ENCODE measurements at places on chromosomes 16 and 17.

GRCh38 chr16:67780847-67781564 is 25.4 kb downstream of the RANBP10 start:
- no peak for DNase-seq

DNA sequence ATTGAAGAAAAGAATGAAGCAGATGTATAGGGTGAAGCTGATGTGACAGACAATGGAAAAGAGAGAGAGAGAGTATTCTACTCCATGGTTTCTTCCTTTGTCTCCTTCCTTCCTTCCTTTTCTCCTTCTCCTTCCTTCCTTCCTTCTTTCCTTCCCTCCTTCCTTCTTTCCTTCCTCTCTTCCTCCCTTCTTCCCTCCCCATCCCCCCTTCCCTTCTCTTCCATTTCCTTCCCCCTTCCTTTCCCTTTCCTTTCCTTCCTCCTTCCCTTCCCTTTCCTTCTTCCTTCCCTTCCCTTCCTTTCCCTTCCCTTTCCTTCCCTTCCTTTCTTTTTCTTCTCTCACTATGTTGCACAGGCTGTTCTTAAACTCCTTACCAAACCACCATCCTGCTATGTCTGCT is 55.7 kb upstream of the GPR139 start:
- no peak for DNase-seq

- DNase-seq: no peak
These were observed 311.4 kb upstream of the GOT2 start for GRCh38 chr16:59045501-59045900.

- DNase-seq: no peak
These were observed 77.6 kb upstream of the FOXF1 start for GRCh38 chr16:86432691-86433090.

GRCh38 chr16:72542102-72542501 is 370.1 kb upstream of the PMFBP1 start:
- DNase-seq: no peak

GRCh38 chr16:64061621-64062020 is 1060.2 kb downstream of the CDH11 start:
- DNase-seq: no peak

GRCh38 chr16:68995011-68995504 is 110.4 kb upstream of the HAS3 start:
- DNase-seq: no peak

- DNase-seq: no peak
These were observed 93.6 kb downstream of the CYLD start for GRCh38 chr16:50835358-50836060.

GRCh38 chr17:66692421-66692690 is 142.6 kb upstream of the CACNG5 start:
- DNase-seq: no peak

DNA sequence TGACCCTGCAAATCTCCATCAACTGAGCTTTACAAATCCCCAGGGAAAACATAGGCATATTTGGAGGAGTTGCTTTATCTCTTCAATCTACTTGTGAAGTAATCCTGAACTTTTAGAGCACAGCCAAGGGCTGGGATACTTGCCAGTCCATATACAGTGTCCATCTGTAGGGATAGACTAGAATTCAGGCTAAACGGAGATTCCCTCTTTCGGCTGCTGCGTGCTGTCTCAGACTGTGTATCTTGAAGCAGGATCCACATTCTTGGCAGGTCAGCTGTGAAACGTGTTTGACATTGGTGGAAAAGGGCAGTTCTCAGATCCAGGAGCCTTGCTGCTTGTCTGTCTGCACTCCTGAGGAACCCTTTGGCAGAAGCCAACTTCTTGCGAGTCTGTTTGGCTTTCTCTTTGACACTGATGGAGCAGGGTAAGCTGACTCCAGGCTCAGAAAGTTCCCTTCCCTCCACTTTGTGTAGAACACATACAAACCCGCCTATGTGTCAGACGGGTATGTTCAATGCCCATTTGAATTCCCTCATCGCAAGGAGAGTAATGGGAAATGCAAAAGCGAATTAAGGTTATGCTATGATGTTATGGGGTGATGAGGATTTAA is 221.8 kb downstream of the MAP2K4 start:
- DNase-seq: no peak

DNA sequence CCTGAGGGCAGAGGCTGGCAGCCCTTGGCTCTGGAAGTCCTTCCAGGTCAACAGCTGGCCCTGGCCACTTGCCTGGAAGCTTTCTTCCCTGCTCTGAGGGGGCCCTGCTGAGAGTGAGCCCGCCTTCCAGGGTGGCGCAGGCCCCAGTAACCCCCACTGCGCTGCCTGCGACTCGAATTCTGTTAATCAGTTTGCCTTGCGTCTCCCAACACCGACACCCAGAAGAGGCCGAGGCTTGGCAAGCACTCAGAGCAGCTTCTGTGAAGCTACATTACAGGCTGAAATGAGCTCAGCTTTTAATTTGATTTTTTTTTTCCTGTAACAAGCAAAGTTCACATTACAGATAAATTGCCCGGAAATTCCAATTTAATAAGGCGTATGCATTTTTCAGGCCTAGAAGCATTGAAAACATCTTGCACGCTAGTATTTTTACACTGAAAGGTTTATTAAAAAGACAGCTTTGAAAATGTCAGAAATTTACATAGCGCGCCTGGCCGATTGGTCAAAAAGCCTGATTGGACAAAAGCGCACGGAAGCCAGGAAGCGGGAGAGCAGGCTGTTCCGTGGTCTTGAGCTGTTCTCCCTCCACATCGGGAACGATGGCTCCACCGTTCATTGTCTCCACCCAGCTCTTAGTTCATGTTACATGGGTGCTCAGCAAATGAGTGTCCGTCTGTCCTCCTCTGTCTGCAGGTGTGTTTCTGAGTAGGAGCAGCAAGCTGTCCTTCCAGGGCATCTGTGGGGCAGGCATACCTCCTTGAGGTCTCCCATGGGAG is 65.5 kb upstream of the HSBP1 start:
- peak; percentile 7 for DNase-seq

- no peak for DNase-seq
These were observed 8.5 kb downstream of the CACNG1 start for GRCh38 chr17:67052720-67053437.

Measured in SK-N-DZ (cell line).